ENCODE measurements at places on chromosomes 2 and 18.

- DNase-seq = no peak
Observed at GRCh38 chr2:118627156-118627555, 220.3 kb downstream of the EN1 start.

DNA sequence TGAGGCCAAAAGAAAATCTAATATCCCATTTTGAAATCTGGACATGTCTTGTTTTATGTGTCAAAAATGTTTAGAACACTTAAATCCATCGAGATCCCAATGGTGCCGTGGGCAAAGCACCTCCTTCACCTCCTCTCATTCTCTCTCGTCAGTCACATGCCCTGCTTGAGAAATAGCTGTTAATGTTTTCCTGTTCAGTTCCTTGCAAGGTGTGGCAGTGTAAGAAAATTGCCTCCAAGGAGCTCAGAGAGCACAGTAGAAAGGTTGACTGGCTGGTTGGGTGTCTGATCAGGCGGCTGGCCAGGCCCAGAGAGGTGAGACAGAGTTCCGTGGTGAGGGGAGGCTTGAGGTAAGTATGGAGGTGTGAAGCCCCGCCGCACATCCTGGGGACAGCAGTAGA is 210.2 kb downstream of the TSN start:
- no peak for DNase-seq

DNA sequence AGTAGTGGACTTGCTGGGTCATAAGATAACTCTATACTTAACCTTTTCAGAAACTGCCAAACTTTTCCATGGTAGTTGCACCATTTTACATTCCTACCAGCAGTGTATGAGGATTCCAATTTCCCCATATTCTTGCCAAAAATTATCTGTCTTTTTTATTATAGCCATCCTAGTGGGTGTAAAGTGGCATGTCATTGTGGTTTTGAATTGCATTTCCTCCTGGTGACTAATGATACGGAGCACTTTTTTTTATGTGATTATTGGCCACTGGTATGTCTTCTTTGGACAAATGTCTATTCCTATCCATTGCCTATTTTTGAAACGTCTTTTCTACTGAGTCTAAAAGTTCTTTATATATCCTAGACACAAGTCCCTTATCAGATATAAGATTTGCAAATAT is 44.3 kb downstream of the CACNB4 start:
- DNase-seq = no peak

GRCh38 chr2:139380051-139380450 is 599.9 kb upstream of the NXPH2 start:
- no peak for DNase-seq

Measured in activated CD4-positive, alpha-beta T cell treated with anti-CD3 and anti-CD28 coated beads, Interleukin-2, amount 10 ng/mL, durations not matched to agents 24 days and 14 days (primary cell).